ENCODE measurements at places on chromosomes 7 and 10. TPM values are rescaled to one million over a fixed set of nuclear protein-coding genes. Genes with fewer than 3 reads are reported as not detected.

- DNase-seq, result no peak
These were observed 97.7 kb upstream of the RPA3 start for GRCh38 chr7:7816084-7816483.

DNA sequence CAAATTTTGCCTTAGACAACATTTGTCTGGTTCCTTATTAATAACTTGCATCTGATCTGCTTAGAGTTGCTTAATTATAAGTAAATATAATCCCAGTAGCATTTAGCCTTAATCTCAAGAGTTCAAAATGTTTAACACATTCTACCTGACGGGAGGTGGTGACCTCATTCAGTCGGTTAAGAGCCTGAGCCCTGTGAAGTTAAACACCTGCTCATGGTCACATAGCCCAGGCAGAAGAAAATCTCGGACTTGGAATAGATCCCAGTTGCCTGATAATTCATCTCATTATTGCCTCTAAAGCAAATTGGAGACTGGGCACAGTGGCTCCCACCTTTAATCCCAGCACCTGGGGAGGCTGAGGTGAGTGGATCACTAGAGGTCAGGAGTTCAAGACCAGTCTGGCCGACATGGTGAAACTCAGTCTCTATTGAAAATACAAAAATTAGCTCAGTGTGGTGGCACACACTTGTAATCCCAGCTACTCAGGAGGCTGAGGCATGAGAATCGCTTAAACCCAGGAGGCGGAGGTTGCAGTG lies 18.6 kb upstream of the ASCC1 start:
- DNase-seq, result no peak

The UNC5B gene
- total RNA-seq, result 231 TPM

The CTTNBP2 gene
- 24.4 TPM for total RNA-seq

DNA sequence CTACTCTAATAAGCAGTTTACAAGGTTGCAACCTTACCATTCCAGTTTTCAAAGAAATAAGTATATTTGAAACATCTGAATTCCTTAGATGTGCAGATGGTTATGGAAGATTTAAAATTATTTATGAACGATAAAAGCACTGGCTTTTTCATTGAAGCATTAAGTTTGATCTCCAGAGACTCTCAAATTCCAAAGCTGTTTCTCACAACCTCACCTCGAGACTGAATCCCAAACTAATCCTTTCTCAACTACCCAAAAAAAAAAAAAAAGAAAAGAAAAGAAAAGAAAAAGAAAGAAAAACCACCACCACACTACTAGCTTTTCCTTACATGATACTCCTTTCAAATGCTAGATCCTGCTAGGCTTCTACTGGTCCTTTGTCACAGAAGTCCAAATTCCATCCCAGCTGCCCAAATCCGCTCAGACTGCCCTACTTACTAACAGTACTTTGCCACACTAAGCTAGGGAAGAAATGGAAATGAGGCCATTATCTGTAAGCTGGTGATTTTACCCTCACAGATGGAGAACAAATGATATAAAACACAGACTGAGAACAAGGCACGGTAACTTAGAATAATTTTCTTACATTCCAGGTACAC lies 100.6 kb upstream of the CDK1 start:
- DNase-seq, result no peak
